Forelimb muscle (tissue), 1 donor: ENCODE measurements at places on chromosomes 7 and 10. TPM values are rescaled to one million over a fixed set of nuclear protein-coding genes. Genes with fewer than 3 reads are reported as not detected.

GRCh38 chr7:44287488-44288380 is 37.7 kb downstream of the CAMK2B start:
- no peak for DNase-seq

GRCh38 chr10:86329896-86330680 is 36.5 kb downstream of the GRID1 start:
- DNase-seq: no peak

GRCh38 chr10:24920907-24921881 is 31.2 kb downstream of the PRTFDC1 start:
- DNase-seq: peak; percentile 35

DNA sequence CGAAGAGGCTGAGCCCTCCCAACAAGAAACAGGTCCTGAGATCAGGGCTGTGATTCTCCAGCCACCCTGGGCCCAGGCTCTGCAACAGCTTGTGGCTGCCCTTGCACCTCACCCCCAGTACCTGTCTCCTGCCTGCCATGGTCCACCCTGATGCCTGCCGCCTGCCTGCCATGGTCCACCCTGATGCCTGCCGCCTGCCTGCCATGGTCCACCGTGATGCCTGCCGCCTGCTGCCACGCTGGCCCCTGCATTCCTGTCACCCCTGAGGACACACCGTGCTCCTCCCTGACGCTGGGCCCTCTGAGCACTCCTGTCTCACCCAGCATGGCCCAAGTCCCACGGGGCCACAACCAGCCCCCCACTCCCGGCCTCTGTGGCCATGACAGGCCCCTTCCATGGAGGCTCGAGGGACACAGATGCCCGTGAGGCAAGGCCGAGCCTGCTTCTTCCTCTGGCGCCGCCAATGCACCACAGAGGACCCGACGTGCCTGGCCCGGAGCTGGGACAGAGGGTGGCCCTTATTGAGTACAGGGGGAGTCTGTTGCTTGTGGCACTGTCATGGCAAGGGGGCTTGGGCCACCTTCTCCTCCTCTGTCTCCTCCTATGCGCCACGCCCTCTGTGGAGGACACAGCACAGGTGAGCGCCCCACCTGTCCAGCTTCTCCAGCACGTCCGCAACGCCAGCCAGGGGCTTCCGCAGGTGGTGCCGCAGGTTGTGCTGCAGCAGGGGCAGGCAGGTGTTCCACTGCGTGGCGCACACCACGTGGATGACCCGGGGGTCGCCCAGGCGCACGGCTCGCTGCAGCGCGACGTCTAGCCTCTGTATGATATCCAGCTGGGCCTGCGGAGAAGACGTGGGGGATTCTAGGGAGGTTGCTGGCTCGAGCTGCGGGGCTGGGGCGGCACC is 18.1 kb downstream of the CFAP46 start:
- no peak for DNase-seq

DNA sequence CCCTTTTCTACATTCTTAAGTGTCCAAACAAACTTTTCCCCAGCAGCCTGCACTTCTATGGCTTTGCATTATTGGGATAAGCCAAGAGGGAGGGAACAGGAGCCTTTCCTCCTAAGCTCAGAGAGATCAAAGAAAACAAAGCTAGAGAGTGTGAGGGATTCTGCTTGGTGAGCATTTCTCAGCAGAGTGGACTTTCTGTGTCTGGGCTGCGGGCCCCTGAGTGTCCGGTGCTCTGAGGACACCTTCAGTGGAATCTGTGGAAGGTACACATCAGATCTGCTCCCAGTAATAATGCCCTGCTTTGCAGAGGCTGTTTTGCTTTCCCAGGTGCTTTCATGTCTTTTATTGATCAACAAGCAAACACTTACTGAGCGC is 50.2 kb downstream of the KCNMA1 start:
- no peak for DNase-seq

DNA sequence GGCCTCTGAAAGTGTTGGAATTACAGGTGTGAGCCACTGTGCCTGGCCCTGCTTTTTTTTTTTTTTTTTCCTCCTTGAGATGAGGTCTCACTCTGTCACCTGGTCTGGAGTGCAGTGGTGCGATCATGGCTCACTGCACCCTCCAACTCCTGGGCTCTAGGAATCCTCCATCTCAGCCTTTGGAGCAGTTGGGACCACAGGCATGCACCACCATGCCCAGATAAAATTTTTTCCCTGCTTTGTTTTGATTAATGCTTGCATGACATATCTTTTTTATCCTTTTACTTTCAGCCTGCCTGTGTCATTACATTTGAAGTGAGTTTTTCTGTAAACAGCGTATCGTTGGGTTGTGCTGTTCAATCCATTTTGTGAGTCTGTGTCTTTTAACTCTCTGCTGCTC is 97.0 kb downstream of the ANKRD61 start:
- DNase-seq: no peak

GRCh38 chr10:96858706-96859050 is 26.6 kb downstream of the LCOR start:
- DNase-seq: no peak

The MLXIPL gene
- 0.10 TPM for polyA plus RNA-seq

DNA sequence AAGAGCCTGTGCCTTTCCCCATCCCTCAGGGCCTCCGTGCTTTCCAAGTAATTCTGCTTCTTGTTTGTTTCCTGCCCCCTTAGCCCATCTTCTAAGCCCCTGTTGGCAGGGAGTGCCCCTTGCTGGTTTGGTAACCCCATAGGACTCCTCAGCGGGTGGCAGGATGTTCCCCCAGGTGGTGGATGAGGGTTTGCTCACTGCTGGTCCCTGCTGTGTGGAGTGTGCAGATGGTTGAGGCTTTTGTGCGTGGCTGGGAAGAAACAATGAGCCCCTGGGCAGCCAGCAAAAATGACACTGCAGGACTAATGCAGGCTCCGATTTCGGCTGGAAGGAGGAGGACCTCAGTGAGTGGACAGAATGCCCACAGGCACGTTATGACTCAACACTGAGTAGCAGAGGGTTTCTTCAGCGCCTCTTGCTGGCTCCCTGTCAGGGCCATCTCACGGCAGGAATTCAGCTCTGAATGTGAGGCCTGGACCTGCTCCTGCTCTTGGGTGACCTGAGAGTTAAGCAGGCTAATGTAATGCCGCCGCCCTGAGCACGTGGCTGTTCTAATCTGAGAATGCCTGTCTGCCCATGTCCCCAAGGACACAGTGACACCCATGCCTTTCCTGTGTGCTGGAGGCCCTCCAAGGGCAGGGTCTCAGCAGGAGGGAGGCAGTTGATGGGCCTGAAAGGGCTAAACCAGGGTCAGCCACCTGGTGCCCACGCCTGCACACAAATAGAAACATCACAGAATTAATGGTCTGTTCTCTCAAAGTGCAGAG is 16.6 kb downstream of the BAG3 start:
- no peak for DNase-seq

GRCh38 chr10:15168291-15168785 is at the start of gene NMT2:
Gene NMT2, minus strand, starts transcription at chr10:15168693. Its CDS starts 81 bp downstream, at chr10:15168612.
- DNase-seq: peak; percentile 53

The CACNA2D1 gene
- 131 TPM for polyA plus RNA-seq

- DNase-seq: no peak
Measured at GRCh38 chr7:100396421-100396982, 23.2 kb downstream of the PILRA start.

GRCh38 chr10:36612436-36612835 is 513.0 kb upstream of the ANKRD30A start:
- DNase-seq: no peak

The SEC61A2 gene
- polyA plus RNA-seq: 11.7 TPM

- DNase-seq: no peak
Measured at GRCh38 chr7:105782391-105783042, 93.9 kb downstream of the ATXN7L1 start.

GRCh38 chr10:74058658-74059057 is 60.7 kb downstream of the VCL start:
- no peak for DNase-seq

DNA sequence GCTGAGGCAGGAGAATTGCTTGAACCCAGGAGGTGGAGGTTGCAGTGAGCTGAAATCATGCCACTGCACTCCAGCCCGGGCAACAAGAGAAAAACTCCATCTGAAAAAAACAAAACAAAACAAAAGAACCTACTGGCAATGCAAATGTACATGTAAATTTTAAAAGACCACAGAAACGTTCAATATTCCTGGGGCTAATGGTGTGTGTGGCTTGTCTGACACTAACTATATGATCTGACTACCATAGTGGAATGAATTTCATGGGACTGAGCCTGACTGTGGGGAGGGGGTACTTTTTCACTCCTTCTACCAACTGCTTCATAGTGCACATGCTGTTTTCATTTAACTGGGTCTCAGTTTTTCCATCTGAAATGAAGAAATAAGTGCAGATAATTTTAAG is 69.6 kb downstream of the ITPRID1 start:
- DNase-seq: no peak

DNA sequence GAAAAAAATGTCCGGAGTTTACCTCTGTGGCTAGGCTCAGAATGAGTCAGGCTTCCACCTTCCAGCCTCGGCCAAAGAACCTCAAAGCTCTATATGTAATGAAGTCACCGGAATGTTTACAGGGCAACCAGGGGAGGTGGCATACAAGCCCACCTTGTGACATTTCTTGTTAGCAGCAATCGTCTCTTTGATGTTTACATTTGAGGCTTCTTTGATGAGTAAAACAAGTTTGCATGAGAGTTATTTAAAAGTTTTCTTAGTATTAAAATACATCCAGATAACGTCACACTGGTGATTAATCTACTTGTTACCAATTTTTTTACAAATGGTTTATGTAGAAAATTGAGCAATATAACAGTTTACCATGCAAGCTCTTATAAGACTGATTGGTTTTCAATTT is 133.1 kb upstream of the ADAM12 start:
- DNase-seq: no peak

- no peak for DNase-seq
Measured at GRCh38 chr10:110858297-110858934, 13.3 kb upstream of the PDCD4 start.

The GNAT3 gene
- 0.11 TPM for polyA plus RNA-seq

DNA sequence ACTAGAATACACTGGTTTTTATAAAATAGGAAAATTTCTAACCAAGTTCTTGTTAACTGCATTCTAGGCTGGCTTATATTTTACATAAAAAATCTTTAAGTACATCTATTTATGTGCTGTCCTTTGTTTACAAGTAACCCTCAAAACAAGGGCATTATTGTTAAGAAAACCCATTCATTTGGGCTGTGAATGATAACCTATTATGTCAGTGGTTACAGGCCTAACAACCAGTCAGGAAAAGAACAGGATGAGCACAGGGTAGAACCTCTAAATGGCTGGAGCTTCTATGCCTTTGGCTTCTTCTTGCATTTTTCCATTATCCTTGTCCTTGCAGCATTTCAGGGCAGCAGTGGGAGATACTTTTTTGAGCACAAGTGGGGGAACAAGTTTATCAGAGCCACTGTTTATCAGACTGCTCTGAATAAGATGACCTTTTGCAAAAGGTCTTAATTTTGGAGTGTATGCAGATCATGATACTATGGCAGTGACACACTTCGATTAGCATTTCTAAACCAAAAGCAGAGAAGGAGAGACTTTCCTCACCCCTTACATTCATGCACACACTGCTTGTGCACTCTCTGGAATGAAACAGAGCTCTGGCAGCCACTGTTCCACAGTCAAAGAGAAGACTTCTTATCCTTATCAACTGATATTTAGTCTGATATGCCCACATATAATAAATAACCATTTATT is 10.9 kb downstream of the GPR37 start:
- DNase-seq: no peak

The PAXIP1 gene
- polyA plus RNA-seq: 11.4 TPM

The FFAR4 gene
- 0.04 TPM for polyA plus RNA-seq

DNA sequence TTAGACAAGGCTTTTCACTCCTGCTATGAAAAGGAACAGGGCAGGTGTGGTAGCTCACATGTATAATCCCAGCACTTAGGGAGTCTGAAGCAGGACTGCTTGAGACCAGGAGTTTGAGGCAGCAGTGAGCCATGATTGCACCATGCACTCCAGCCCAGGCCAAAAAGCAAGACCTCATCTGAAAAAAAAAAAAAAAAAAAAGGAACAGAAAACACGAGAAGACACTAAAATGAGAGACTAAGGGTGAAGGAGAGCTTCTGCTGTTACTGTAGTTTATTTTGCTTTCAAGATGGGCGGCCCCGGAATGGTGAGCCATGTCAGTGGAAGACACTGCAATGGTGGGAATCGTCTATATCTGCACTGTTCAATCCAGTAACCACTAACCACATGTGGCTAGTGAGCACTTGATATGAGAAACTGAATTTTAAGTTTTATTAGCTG is 9.9 kb downstream of the PIP4K2A start:
- DNase-seq: no peak

DNA sequence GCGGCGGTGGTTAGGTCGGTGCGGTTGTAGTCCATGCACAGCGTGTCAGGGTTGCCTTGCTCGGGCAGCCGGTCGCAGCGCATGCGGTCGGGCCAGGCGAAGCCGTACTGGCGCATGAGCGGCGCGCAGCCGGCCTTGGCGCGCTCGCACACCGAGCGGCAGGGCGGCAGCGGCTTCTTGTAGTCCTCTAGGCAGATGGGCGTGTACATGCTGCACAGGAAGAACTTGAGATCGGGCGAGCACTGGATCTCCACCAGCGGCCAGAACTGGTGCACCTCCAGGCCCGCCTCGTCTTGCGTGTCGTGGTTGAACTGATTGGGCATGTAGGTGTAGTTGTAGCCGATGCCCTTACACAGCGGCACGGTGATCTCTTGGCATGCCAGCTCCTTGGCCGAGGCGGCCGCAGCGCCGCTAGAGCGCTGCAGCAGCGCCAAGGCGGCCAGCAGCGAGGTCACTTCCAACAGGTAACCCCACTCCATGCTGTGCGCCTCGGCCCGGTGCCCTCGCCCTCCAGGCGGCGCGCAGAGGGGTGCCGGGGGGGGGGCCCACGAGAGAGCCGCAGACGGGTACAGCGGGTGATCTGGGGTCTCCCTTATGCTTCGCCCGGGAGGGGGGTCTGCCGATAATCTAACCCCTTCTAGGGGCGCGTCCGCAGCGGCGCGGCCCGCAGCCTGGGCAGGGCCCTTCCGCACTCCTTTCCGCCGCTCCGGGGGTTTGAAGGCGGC is 983 bp downstream of the FZD8 start:
- DNase-seq: no peak

- DNase-seq: no peak
Measured at GRCh38 chr7:98394377-98394836, 6.5 kb downstream of the BAIAP2L1 start.

- DNase-seq: no peak
Measured at GRCh38 chr7:6316226-6316625, 43.8 kb upstream of the CYTH3 start.

DNA sequence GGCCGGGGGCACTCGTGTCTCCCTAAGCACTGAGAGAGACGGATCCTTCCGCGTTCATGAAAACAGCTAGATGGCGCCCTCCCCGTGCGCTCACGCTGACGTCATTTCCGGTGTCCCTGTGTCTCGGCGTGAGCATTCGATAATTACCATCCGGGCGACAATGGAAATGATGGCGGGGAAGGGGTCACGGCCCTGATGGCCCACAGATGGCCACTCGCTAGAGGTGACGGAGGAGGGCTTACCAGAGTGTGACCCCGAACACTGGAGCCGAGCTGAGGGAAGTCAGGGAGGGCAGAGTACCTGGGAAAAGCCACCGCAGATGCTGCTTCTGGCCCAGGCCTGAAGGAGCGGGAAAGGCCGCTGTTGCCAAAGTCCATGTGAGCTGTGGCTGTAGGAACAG is 222.9 kb downstream of the TCERG1L start:
- DNase-seq: no peak

- DNase-seq: no peak
Measured at GRCh38 chr10:16968416-16969041, 151.3 kb upstream of the RSU1 start.

The RBP3 gene
- 0.09 TPM for polyA plus RNA-seq

The RNF133 gene
- polyA plus RNA-seq: not detected
